ENCODE measurements at places on chromosomes 16 and 17.

DNA sequence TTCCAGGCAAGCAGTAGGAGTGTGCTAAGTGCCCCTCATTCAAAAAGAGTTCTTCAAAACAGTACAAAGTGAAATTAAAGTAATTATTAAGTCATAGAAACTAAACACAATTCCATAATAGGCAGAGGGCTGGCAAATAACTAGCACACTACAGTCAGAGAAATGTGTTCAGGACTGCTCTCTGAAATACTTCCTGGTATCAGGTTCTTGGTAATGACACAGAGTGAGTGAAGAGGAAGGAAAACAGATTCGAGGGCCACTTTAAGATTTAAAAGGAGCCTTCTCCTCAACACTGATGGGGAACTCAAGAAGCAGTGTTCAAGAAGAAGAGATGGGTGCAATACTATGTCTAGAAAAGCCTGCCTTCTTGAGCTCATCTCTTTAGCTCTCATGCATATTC lies 139.2 kb downstream of the TOX3 start:
- DNase-seq, result no peak

GRCh38 chr16:27903046-27903655 lies 160.4 kb downstream of the GSG1L start:
- DNase-seq, result no peak

GRCh38 chr17:19551591-19552148 lies 18.0 kb downstream of the SLC47A1 start:
- DNase-seq, result no peak

DNA sequence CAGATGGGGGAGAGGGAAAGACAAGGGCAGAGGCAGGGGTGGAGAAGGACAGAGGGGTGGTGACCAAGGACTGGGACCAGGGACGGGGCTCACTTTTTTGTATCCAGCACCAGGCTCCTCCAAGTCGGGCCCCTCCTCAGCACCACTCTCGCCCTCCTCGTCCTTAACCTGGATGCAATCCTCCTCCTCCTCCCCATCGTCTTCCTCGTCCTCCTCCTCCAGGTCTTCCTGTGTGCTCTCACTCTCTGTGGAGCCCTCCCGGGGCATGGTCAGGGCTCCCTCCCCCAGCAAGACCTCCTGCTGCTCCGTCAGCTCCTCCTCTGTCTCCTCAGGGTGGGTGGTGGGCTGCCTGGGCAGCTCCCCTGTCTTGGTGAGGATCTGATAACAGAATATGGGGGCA lies 16.8 kb downstream of the G6PC3 start:
- no peak for DNase-seq

DNA sequence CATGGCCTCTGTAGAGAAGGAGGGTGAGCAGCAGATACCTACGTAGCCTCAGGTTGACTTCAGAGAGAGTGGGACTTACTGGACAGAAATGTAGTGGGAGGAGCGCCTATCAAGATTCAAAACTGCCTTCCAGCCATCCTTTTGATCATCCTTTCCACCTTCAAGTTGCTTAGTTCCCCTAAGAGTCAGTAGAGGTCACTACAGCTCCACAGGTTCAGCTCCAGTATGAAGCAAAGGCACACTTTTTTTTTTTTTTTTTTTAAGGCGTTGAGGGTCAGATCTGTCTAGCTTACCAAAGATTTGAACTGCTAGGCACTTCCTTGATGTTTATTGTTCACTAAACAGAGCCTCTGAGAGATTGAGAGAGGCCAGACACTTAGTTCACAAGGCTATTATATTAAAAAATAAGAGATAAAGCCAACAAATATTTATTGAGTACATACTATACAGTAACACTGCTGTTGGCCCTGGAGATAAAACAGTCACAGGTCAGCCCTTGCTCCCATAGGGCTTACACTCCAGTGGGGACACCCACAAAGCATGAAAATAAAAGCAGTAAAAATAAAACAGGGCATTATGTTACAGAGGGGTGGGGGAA lies 3.1 kb downstream of the RNF227 start:
- DNase-seq, result peak; percentile 87

DNA sequence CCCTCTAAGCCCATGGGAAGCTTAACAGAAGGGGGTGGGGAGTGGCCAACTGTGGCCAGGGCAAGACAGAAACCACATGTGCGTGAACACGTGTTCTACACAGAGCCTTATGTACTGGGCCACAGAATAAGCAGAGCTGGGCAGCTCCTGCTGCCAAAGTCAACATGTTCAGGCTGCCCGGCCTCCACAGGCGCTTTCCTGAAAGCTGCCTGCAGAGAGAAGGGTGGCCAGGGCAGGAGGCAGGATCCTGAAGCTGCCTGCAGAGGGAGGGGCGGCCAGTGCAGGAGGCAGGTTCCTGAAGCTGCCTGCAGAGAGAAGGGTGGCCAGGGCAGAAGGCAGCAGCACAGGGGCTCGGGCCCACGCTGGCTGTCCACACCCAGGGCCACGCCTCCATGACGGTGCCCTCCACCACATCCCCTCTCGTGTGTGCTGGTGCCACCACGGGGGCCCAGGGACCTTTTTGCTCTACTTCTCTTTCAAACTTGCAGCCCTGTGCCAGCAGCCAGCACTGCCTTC lies 79.5 kb downstream of the ANKRD11 start:
- no peak for DNase-seq

DNA sequence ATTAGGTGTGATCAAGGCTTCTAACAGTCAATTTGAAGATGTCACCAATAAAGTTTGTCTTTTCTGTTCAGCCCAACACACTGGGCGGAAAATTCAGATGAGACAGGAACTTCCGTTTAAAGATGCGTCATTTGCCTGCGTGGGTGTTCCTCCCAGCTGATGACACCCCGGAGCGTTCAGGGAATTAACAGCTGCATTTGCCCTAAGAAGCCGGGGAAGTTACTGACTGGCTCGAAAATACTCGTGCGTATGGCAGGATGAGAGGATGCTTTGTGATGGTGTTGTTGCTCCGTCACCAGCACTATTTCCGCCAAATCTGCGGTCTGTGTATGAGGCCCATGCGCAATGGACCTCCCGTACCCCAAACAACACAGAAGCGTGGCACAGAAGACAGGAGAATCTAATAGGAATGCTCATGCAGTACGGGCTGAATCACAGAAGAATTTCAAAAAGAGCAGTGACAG lies 11.9 kb upstream of the PVALEF start:
- DNase-seq, result no peak

GRCh38 chr16:87563022-87563421 lies 39.3 kb upstream of the JPH3 start:
- DNase-seq, result no peak

GRCh38 chr17:622356-622755 lies 92.3 kb downstream of the VPS53 start:
- DNase-seq, result no peak

GRCh38 chr17:2435181-2435741 lies 34.4 kb upstream of the MNT start:
- DNase-seq, result no peak

GRCh38 chr16:19524356-19524615 lies 544 bp downstream of the CCP110 start:
- DNase-seq, result no peak

DNA sequence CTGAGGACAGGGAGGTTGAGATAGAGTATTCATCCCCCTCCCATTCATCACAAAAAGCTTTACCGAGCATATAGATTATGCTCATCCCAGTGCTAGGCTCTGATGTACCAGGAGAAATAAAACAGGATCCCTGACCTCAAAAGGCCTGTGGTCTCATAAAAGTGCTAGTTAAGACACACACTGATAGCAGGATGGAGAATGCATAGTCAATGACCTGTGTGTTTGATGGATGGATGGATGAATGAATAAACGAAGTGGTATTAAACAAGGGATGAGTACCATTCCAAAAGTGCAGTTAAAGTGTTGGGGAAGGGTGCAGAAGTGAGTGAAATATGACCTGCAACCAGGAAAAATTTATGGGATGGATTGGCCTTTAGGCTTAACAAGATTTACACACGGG lies 133.9 kb upstream of the NUDT7 start:
- DNase-seq, result no peak

DNA sequence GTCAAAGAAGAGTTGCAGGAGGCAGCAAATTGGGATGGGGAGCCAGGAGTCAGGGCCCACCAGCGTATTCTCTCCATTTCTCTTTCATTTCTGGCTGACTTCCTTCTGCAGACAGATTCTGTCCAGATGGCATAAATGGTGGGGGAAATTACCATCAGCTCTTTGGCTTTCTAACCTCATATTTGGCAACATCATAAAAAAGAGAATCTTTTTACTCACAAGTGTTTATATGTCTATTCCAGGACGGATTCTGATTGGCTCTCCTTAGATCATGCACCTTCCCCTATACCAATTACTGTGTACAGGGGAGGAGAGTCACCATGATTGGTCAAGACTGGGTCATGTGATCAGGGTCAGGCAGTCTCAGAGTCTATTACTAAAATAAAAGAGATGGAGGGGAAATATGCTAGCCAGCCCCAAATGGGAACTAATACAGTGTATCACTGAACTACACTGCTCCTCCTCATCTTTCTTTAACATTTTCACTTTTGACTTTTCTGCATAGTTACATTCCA lies 537.1 kb upstream of the EEF2KMT start:
- no peak for DNase-seq

DNA sequence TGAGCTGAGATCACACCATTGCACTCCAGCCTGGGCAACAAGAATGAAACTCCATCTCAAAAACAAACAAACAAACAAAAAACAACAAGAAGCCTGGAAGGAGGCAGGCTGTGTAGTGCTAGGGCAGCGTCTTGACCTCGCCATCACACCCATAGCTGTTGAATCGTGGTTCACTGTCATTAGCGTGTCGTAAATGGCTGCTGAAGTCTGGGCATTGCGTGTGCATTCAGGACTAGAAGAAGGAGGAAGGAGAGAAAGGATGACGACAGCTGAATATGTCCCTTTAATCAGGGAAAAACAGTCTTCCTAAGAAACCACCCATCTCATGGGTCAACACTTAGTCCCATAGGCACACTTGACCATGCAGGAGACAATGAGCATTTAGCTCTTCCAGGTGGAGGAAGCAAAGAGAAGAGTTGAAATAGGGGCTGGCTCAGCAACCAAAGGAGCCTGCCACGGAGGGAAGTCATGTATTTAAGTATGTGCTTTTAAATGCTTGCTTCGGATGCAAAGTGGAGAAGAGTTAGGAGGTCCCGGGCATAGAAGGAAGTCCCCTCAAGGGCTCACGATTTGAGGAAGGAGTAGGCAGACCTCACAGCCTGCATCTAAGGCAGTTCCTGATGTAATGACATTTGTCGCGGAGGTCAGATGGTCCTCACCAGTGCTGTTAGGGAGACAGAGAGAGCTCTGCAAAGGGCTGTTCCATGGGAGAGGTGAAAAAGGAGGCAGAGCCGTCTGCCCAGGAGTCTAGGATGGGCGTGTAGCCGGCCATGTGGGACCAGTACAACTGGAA lies 8.8 kb downstream of the PRSS22 start:
- no peak for DNase-seq

GRCh38 chr16:87141402-87141801 lies 175.8 kb downstream of the C16orf95 start:
- no peak for DNase-seq

- DNase-seq, result no peak
These were observed 1.2 kb downstream of the ASGR1 start for GRCh38 chr17:7177954-7178477.

DNA sequence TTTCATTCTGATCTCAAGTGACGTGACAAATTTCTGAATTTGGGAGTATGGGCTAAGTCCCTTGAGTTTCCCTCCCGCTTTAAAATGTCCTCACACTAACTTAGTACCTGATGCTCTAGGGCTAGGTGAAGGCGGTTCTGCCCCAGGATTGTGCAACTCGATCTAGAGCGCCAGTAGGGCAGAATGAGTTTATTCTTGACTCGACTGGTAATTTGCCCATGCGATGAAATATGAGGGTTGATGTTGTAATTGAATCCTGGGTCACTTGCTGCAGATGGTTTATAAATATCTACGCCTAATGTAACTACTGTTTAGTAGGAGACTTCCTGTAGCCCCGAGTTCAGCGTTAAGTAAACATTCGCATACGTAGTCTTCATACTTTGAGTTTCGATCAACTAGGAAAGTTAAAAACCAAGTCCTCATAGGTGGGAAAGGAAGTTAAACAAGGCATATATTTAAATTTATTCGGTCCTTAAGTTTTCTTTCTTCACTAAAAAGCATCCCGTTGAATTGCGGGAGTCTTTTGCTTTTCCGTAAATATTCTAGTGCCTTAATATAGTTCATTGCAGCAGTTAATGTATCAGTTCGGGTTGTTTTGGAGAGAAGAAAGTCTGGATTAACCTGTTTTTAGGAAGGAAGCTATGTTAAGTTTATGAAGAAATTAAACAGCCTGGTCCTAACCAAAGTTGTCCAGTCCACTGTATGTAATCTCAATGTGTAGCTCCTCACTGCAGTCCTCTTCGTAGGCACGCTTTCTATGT lies 1.6 kb downstream of the CTCF start:
- peak; percentile 60 for DNase-seq
